ENCODE measurements at places on chromosomes 6 and 20.

DNA sequence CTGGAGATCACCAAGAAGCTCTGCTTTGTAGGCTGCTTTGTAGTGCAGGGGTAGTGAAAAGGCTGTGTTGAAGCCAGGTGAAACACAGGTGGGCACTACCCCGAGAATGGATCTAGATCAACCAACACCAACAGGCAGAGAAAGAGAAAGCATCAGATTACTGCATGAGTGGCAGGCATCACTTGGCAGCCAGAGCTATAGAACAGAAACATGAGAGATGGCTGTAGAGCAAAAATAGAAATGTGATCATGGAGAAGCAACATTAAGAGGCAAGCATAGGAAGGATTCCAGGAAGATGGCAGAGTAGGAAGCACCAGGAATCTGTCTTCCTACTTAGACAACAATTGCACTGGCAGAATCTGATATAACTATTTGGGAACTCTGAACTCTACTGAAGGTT lies 311.1 kb upstream of the TCF21 start:
- no peak for DNase-seq

- no peak for DNase-seq
Measured at GRCh38 chr20:45038745-45039474, 62.0 kb downstream of the KCNS1 start.

DNA sequence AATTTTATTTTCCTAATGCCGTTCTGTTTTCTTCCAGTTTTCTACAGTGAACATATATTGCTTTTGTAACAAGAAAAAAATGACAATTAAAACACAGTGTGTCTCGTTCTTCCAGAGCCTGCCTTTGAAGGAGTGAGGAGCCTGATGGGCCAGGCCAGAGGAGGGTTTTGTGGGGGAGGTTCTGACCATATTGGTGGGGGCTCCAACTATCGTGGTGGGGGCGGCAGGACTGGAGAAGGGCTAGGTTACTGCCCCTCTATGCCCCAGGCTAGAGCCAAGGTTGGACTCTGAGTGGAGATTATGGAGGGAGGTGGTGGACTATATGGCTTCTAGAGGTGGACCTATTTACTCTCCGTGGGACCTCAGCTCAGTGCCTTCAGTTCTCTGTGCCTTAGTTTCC lies 24.0 kb downstream of the DLGAP4 start:
- DNase-seq, result no peak

GRCh38 chr20:52577696-52578095 lies 386.1 kb upstream of the ZFP64 start:
- no peak for DNase-seq

- no peak for DNase-seq
Measured at GRCh38 chr6:47188588-47189021, 121.1 kb downstream of the TNFRSF21 start.

DNA sequence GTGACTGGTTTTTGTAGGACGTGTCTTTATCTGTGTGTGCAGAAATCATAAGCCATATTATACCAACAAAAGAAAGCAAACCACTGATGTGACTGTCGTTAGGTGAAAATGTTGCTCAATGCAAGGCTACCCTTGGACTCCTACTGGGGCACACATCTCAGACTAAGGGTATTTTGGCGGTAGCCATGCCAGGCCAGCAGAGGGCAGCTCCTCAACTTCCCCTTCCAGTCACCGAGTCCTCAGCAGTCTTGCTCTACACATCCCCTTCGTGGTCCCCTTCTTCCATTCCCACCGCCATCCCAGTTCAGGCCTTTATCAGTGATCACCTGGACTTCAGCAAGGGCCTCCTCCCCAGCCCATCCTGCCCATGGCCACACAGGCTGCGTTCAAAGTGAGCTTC lies 113.7 kb upstream of the GGTLC1 start:
- DNase-seq, result no peak

- no peak for DNase-seq
Measured at GRCh38 chr6:113292646-113293422, 564.3 kb upstream of the MARCKS start.

- no peak for DNase-seq
Measured at GRCh38 chr20:18001131-18001921, 32.5 kb downstream of the MGME1 start.
